ENCODE measurements at places on chromosomes 12 and 14. TPM values are rescaled to one million over a fixed set of nuclear protein-coding genes. Genes with fewer than 3 reads are reported as not detected.

KLRC3 gene
- total RNA-seq = not detected

ALG10 gene
- 13.9 TPM for total RNA-seq

ADAM20 gene
- not detected for total RNA-seq

LRIG3 gene
- total RNA-seq = 0.58 TPM

PLEKHH1 gene
- 8.6 TPM for total RNA-seq

MIPOL1 gene
- total RNA-seq = 8.4 TPM

KNTC1 gene
- 54.2 TPM for total RNA-seq

KRT74 gene
- total RNA-seq = not detected

NANOG gene
- not detected for total RNA-seq

KRT72 gene
- not detected for total RNA-seq

SYNDIG1L gene
- total RNA-seq = not detected

LHX5 gene
- total RNA-seq = not detected

SSTR1 gene
- not detected for total RNA-seq

SERPINA4 gene
- total RNA-seq = not detected

CLEC14A gene
- total RNA-seq = not detected

VDR gene
- 0.07 TPM for total RNA-seq

PPP1R3E gene
- total RNA-seq = 9.6 TPM

ARMH4 gene
- 3.7 TPM for total RNA-seq
